Caudate nucleus (tissue), 63 donors: ENCODE measurements at places on chromosomes 6 and 20.
A peak's percentile ranks its signal among the peaks of the same experiment; 100 is the strongest.

GRCh38 chr20:32474717-32474966, 110.5 kb downstream of the NOL4L start:
- no peak for DNase-seq

- no peak for DNase-seq
Measured at GRCh38 chr20:26208296-26209091, 511.8 kb upstream of the ZNF337 start.

DNA sequence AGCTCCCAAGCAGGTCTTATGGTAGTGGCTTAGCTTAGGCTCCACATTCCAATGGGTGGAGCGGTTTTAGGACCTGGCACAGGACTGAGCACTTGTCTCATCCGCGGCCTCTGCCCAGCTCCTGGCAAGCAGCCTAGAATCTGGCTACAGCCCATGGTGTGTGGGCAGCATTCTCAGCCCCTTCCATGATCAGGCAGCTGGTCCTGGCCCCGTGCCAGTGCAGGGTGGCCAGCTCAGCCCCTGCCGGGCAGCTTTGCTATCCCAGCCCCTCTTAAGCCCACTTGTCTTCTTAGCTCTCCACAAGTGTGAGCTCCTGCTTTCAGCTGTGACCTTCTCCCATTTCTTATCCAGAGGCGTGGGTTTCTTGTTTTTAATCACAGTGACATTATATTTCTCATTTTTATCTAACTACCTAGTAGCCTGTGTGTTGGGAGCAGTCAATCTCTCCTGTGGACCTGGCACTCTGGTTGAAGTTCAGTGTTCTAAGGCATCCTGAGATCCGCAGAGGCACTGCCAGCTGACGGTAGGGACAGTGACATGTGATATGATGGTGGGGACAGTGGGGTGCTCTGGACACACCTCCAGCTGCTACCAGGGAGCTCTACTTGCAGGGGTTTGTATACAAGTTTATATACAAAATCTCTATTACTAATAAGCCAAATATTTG, 119.9 kb upstream of the PRND start:
- DNase-seq, result peak; percentile 71

GRCh38 chr6:53429401-53429800, 80.7 kb upstream of the ELOVL5 start:
- DNase-seq, result no peak

DNA sequence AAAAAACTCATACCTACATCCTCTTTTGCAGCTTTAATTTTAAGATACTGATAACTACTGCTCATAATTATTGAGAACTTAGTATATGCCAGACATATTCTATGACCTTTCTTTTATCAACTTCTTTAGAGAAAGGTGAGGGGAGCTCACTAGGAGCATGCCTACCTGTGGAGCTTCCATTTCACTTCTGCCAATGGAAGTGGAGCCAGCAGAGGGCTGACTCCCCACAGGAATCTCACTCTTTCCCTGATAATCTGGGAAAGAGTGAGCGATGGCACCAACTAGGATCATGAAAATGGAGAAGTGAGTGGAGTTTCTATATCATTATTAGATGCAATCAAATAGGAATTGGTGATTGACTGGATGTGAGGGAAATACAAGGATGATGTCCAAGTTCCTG, 484.9 kb downstream of the LMBRD1 start:
- DNase-seq, result no peak

GRCh38 chr6:142871910-142872331, 73.1 kb downstream of the HIVEP2 start:
- DNase-seq, result no peak

GRCh38 chr20:53949319-53949839, 121.0 kb downstream of the BCAS1 start:
- no peak for DNase-seq

- DNase-seq, result no peak
Measured at GRCh38 chr6:41937472-41937860, 4.1 kb downstream of the CCND3 start.

DNA sequence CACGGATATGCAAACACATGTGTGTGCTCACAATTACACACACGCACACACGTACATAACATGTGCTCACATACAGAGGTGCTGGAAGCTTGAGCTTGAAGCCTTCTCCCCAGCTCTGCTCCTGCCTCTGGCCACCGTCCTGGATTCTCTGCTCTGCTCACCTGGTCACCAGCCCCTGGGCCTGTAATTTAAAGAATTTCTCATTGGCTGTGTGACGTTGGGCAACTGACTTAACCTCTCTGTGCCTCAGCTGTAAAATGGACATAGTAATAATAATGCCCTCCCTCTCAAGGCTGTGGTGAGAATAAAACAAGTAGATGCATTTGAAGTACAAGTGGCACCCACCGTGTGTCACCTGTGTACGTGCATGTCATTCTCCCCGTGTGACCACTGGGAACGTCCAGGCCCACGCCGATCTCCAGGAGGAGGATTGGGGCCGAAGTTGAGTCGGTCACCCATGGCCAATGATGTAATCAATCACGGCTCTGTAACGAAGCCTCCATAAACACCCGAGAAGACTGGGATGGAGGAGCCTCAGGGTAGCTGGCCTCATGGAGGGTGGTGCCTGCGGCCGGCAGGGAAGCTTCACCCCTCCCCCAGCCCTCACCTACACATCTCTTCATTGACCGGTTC, 160.9 kb upstream of the AFDN start:
- DNase-seq, result no peak
